ENCODE measurements at places on chromosomes 11 and 22.

DNA sequence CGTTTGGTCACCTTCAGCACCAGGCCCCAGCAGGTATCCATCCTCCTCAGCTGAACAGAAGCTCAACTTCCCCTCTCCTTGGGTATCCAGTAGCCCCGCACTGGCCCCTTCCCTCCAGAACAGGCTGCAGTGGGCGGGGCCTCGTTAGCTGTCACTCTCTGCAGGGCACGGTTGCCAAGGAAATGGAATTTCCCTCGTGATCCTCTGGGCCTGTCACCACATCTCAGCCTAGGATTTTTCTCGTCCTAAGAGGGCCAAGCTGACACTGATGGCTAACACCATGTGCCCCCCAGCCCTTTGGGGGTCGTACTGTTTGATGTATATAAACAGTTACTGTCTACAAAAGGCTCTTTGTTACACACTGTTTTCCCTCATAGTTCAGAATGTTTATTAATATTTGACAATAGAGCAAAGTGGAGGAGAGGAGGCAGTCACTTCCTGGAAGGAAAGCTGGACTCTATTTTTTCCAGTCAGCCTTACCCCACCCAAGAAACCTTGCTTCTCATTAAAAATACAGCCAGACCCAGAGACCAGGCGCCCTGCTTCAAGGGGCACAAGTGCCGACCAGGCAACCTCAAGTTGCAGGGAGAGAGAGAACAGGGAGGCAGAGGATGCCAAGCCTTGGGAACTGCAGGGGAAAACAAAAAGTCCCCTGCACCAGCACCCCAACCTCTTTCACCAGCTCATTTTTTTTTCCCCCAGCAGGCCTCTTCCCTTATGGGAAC is 44.5 kb downstream of the FEZ1 start:
- no peak for DNase-seq

- no peak for DNase-seq
These were observed 8.4 kb upstream of the MN1 start for GRCh38 chr22:27809700-27810608.

- DNase-seq, result no peak
These were observed 51.4 kb upstream of the NUP50 start for GRCh38 chr22:45112136-45112879.

DNA sequence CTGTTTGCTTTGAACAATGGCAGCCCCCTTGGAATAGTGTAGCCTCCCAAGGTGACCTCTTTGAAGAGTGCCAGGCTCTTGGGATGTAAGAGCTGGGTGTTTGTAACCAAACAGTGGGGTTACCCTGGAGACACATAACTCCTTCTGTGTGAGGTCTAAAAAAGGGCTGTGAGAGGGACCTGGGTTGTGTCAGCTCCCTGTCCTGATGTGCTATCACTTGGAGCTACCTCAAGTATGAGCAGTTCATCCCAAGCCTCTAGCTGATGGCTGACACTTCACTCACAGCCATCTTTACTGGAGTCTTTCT is 40.2 kb downstream of the TSPAN18 start:
- peak; percentile 16 for DNase-seq

DNA sequence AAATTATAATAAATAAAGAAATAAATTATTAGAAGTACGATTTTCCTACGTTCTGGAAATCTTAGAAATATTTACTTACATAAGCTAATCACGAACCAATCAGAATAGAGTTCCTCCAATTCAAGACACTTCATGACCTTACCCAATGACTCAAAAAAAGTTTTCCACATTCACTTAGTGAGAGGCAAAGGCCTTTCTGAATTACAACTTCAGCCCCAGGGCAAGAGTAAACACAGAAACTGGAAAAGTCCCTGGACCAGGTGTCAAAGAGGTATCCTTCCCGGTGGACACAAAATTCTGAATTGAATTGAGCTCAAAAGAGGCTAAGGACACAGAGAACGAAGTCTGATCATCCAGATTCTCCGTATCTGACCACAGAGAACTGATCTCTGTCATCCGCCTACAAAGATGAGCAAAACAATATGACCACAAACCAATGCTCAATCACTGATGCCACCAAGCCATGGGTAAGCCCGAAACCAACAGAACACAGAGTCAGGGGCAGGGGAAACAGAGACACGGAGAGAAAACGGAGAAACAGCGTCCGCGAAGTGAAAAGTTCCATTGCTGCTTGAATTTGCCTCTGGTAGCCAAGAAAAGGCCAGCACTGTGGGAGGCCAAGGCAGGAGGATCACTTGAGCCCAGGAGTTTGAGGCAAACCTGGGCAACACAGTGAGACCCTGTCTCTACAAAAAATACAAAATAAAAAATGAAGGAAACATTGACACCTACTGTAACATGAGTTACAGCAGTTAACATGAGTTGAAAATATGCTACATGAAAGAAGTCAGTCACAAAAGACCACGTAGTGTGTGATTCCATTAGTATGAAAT is 6.8 kb downstream of the BID start:
- DNase-seq, result no peak

- no peak for DNase-seq
These were observed 33.0 kb downstream of the DDX6 start for GRCh38 chr11:118757876-118758399.

DNA sequence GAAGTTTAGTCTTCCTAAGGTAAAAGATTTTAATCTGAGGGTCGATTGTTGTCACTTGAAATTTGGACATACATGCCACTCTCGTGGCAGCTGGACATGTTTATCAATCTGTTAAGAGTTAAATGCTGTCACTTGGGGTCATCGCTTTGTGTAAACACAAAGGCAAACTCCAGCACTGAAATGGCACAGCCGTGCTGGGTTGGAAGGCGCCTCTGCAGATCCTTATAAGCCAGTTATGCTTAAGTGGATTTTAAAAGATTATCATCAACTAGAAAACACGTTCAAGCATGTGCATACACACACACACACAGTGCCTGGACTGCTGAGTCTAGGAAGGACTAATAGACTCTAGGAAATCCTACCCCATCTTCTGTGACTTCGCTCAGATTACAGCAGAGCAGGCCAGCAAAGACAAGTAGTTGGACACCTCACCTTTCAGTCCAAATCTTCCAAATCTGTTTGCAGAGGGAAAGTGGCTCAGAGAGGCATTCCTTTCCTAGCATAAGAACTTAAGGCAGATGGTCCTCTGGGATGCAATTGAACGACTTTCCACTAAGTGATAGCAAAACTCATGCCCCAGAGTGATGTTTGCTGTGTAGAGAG is 83.7 kb downstream of the CACNG2 start:
- no peak for DNase-seq

DNA sequence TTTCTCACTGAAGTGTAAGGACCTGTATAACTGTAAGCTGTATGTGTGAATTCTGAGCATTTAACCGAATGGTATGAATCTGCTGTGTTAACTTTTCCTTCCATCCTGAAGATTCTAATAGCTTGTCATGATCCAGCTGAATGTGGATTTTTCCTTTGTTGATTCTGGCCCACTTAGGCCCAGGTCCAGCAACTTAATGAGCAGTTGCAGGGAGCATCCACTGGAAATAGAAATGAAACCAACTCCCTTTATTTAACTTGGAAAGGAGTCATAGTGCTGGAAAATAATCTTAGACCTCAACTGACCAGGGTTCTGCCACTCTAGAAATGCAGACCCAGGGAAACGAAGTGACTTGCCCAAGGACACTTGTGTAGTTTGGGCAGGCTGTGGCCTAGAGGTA is 142.3 kb upstream of the MTNR1B start:
- no peak for DNase-seq

DNA sequence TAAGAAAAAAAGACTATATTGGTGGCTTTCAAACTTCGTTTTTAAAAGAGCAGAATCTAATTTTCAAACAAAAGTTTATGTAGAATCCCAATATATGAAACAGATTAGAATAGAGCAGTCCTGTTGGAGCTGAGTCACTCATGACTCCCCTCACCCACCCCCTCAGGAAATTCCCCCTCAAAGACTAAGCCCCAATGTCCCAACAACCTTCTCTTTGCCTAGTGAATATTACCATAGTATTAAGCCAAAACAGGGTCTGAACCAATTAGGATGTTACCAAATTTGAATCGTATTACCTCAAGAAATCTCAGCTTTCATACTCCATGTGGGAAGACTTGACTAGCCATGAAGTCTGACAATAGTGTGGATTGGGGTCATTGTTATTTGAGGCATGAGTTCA is 7.8 kb upstream of the PIWIL4 start:
- DNase-seq, result no peak

- no peak for DNase-seq
These were observed 61.0 kb downstream of the C22orf31 start for GRCh38 chr22:29000641-29001040.

GRCh38 chr11:105937331-105937730 is 84.7 kb downstream of the MSANTD4 start:
- DNase-seq, result peak; percentile 28

GRCh38 chr22:30685178-30685577 is 9.5 kb upstream of the OSBP2 start:
- no peak for DNase-seq

Measured in astrocyte of the cerebellum (primary cell).